Chondrocyte (in vitro differentiated cells): ENCODE measurements at places on chromosomes 2 and 18. TPM values are rescaled to one million over a fixed set of nuclear protein-coding genes. Genes with fewer than 3 reads are reported as not detected.

DNA sequence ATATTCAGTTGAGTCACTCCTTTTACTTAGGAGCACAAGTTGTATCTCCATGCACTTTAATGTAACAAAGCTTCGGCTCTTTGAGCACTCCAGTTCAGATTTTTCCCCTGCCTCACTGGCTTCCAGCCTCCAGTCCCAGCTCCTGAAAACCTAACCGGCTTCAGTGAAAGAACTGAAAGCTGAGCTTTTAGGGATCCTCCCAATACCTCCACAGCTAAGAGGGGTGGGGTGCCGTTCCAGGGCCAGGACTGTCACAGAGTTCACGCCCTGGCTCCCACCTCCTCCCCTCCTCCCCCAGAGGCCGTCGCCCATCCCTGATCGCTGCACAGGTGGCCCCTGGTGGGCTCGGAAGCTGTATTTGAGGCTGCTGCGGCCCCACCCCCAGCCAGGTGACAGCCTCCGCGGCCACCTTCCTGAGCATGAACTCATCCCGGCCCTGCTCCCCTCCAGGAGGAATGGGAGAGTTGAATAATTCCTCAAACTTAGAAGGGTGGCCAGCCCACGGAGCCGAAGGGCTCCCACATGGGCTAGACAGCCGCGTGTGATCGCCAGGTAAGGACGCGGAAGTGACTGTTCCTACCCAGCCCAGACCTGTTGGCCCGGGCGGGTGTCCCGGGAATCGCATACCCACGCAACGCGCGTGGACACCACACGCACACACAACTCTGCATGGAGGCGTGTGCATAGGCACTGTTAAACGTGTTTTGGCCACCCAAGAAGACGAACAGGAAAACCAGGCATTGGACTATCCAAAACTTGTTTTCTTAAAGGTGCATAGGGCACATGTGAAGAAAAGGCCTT lies 1.8 kb downstream of the MYO5B start:
- no peak for DNase-seq
- H3K4me3 ChIP-seq, result peak overlapping the region; percentile 23
- H3K36me3 ChIP-seq, result no peaks in the 10 kb centered on the region
- no peak overlapping the region for H3K27ac ChIP-seq
- H3K27me3 ChIP-seq, result peaks cover 68% of the 10 kb centered on the region

DNA sequence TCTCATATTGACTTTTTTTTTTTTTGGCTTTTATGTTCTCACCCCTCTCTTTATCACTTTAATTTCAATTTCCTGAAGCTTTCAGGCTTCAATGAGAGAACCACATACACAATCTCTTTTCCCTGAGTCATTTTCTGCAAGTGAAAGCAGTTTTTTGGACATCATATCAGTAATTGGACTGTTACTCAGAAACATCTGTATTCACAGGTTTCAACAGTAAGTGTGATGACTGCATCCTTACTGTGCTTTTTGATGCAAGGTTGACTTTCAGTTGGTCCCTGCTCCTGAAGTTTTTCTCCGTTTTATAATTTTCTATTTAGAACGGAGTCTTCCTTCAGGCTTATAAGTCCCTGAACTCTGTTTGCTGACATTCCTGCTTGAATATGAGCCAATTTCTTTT lies 70.5 kb upstream of the CCBE1 start:
- no peak for DNase-seq
- H3K4me3 ChIP-seq, result no peak overlapping the region
- no peaks in the 10 kb centered on the region for H3K4me1 ChIP-seq
- peaks cover under 1% of the 10 kb centered on the region for H3K27me3 ChIP-seq
- no peak overlapping the region for H3K27ac ChIP-seq

POTEJ gene
- not detected in 3 replicates for total RNA-seq

DNA sequence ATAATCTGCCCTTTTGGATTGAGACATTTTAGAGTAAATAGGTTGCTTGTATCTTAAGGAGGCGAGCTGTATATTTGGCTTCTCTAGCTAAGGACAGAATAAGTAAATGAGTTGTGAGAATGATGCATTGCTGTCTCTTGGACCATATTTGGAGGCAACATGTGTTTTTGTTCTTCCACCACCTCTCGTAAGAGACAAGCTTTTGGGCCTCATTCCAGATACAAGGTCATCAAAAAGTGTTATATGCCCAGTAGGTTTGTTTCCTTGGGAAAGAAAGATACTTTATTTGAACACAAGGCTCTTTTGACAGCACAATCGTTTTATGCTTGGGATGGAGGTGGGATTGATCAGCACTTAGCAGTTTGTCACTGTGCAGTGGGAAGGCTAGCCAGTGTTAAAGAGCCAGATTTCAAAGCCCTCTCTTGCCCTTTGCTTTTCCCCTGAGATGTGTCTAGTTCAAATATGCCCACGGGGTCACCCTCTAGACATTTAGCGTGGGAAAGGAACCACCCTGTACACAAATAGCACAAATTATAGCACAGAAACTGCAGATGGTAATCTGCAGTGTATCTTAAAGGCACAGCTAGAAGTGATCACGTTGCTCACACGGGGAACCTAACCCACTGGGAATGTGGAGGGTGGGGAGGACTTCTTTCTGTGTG lies 131.3 kb downstream of the MAP4K4 start:
- peaks cover 57% of the 10 kb centered on the region for H3K4me1 ChIP-seq
- peaks cover 14% of the 10 kb centered on the region for H3K36me3 ChIP-seq
- H3K4me3 ChIP-seq, result no peak overlapping the region
- DNase-seq, result no peak
- no peaks in the 10 kb centered on the region for H3K27me3 ChIP-seq

GRCh38 chr18:79786786-79787526 lies 10.8 kb upstream of the KCNG2 start:
- peaks cover 12% of the 10 kb centered on the region for H3K4me1 ChIP-seq
- H3K27me3 ChIP-seq, result peaks cover 37% of the 10 kb centered on the region
- no peaks in the 10 kb centered on the region for H3K36me3 ChIP-seq
- no peak overlapping the region for H3K4me3 ChIP-seq

LOXHD1 gene
- not detected in 3 replicates for total RNA-seq

- H3K4me1 ChIP-seq, result peaks cover 10% of the 10 kb centered on the region
- no peaks in the 10 kb centered on the region for H3K36me3 ChIP-seq
- DNase-seq, result no peak
- no peak overlapping the region for H3K4me3 ChIP-seq
- peaks cover 4% of the 10 kb centered on the region for H3K27me3 ChIP-seq
Measured at GRCh38 chr2:85682378-85682777, 11.8 kb upstream of the GNLY start.

DNA sequence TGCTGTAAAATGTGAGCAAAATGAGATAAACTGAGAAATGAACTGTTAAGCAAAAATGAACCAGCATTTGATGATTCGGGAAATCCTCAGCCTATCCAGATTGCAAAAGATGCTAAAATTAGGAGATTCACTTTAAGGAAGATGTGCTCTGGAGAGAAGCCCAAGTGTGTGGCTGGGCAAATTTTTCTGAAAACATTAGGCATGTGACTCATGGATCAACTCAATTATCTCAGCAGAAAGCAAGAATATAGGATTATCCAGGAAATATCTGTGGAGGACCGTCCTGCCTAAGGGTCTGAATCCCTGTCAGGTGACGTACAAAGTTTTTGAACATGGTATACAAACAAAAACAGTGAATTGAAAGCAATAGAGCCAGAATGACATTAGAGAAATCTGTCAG lies 1268.3 kb upstream of the TMEFF2 start:
- H3K27ac ChIP-seq, result no peak overlapping the region
- H3K4me1 ChIP-seq, result peaks cover 17% of the 10 kb centered on the region
- DNase-seq, result no peak
- H3K27me3 ChIP-seq, result no peaks in the 10 kb centered on the region
- no peak overlapping the region for H3K4me3 ChIP-seq
- no peaks in the 10 kb centered on the region for H3K36me3 ChIP-seq

DNA sequence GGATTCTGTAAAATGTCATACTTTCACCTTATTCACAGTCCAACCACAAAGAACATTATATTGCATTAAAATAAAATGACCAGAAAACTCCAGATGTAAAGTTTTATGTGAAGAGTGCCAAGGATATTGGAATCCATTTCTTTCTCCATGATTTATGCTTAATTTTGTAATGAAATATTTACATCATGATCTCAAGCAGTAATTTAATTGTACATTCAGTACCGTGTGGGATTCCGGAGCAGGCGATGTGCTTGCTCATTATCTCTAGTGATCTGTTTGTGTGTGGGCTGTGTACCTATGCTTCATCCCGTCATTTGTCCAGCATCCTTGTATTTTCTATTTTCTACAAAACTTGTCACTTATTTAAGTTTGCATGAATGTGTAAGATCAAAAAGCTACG lies 415.9 kb upstream of the SLC8A1 start:
- no peaks in the 10 kb centered on the region for H3K36me3 ChIP-seq
- no peak overlapping the region for H3K4me3 ChIP-seq
- peaks cover 10% of the 10 kb centered on the region for H3K27me3 ChIP-seq
- H3K27ac ChIP-seq, result no peak overlapping the region
- DNase-seq, result no peak

XPO1 gene
- 89.8 to 121 TPM (median 93.0 TPM) in 3 replicates for total RNA-seq

GRCh38 chr2:68404164-68404563 lies 39.1 kb downstream of the PLEK start:
- H3K36me3 ChIP-seq, result peaks cover 11% of the 10 kb centered on the region
- DNase-seq, result no peak
- H3K27me3 ChIP-seq, result peaks cover 40% of the 10 kb centered on the region
- no peak overlapping the region for H3K4me3 ChIP-seq
- H3K27ac ChIP-seq, result no peak overlapping the region

CABLES1 gene
- total RNA-seq, result 26.2 to 46.3 TPM (median 29.3 TPM) in 3 replicates

DNA sequence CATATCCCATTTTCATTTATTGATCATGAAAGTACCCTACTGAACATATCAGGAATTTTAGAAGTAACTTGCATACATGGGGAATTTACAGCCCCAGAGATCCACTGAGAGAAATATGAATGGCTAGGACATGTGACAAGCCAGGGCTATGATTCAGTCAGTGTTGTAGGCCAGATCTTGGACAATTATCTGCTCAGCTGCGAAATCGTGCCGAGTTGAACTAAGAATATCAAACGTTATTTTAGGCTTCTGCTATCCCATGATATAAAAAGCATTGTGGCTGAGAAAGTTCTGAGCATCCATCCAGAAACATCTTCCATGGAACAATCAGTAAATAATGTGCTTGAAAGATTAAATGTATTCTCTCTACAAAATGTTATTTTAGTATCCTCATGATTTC lies 85.7 kb upstream of the UNC80 start:
- no peaks in the 10 kb centered on the region for H3K36me3 ChIP-seq
- H3K4me3 ChIP-seq, result no peak overlapping the region
- H3K4me1 ChIP-seq, result no peaks in the 10 kb centered on the region
- peaks cover 2% of the 10 kb centered on the region for H3K27me3 ChIP-seq
- no peak for DNase-seq
- no peak overlapping the region for H3K27ac ChIP-seq

- peaks cover 66% of the 10 kb centered on the region for H3K4me1 ChIP-seq
- DNase-seq, result no peak
- H3K4me3 ChIP-seq, result peak overlapping the region; percentile 31
- H3K36me3 ChIP-seq, result peaks cover 16% of the 10 kb centered on the region
- H3K27me3 ChIP-seq, result no peaks in the 10 kb centered on the region
Measured at GRCh38 chr2:189577121-189577520, 3.5 kb downstream of the SLC40A1 start.

- peaks cover 21% of the 10 kb centered on the region for H3K4me1 ChIP-seq
- no peaks in the 10 kb centered on the region for H3K36me3 ChIP-seq
- H3K27me3 ChIP-seq, result peaks cover 5% of the 10 kb centered on the region
- no peak overlapping the region for H3K4me3 ChIP-seq
Measured at GRCh38 chr18:10516078-10516477, 9.7 kb upstream of the NAPG start.

DNA sequence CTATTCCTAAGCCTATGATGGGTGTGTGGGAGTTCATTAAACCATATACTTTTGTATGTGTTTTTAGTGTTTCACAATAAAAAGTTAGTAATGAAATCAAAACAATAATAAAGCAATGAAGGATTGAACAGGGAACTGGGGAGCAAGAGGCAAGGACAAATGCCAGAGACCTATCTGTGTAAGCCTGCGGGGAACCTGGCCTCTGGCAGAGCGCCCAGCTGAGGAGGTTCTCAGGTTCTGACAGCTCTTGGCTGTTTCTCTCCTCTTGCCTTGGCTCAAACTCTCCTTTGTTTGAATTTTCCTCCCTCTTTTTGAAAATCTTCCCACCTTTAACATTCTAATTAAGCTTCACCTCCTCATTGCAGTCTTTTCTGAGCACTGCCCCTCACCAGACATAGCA lies 200.0 kb upstream of the NCKAP5 start:
- no peaks in the 10 kb centered on the region for H3K36me3 ChIP-seq
- peaks cover 24% of the 10 kb centered on the region for H3K4me1 ChIP-seq
- H3K27ac ChIP-seq, result no peak overlapping the region

FAM161A gene
- 2.9 to 3.6 TPM (median 3.5 TPM) in 3 replicates for total RNA-seq

- no peak overlapping the region for H3K4me3 ChIP-seq
- DNase-seq, result no peak
- peaks cover 19% of the 10 kb centered on the region for H3K36me3 ChIP-seq
- H3K4me1 ChIP-seq, result no peaks in the 10 kb centered on the region
Measured at GRCh38 chr2:73444202-73444601, 58.6 kb downstream of the ALMS1 start.
